AG20443 (cell line): ENCODE measurements at places on chromosomes 6 and 20.

DNA sequence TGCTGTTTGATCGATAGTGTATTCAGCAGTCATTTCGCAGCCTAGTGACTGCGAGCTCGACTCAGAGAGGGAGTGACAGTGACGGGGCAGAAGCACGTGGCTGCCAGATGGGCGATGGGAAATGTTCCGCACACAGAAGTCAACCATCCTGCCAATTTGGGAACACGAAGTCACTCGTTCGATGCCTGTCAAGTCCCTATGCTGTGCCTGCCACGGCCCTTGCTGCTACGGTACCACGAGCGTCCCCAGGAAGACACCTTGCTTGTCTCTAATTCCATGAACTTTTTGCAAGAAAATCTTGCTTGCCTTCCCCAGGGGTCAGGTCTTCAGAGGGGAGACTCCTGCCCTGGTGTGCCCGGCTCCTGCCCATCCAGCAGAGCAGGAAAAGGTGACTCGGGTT lies 17.0 kb upstream of the STX16 start:
- no peak for DNase-seq

- no peak for DNase-seq
Measured at GRCh38 chr6:76506808-76507207, 434.3 kb upstream of the IMPG1 start.

GRCh38 chr6:41153451-41153850 lies 696 bp downstream of the TREML1 start:
- no peak for DNase-seq

GRCh38 chr20:31543966-31544598 lies 29.8 kb downstream of the HM13 start:
- peak; percentile 94 for DNase-seq

GRCh38 chr6:139291813-139292619 lies at the start of gene TXLNB:
Gene TXLNB, minus strand, starts transcription at chr6:139291998. Its CDS starts 3,099 bp downstream, at chr6:139288899.
- peak; percentile 57 for DNase-seq

DNA sequence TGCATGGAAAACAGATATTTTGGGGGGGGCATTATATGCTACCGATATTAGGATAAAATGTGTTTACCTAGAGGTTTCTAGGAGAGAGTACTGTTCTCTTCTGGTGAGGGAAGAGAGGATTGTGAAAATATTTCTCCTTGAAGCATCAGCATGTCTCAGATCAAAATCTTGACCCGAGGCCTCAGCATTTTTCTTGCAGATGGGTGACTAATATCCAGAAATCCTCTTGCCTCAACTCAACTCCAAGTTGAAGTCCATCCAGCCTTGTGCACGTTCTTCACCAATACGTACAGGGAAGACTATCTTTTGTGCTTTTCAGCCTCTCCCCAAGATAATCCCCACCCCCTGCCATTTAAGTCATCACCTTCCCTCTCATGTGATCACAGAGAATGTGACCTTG lies 59.5 kb downstream of the PRND start:
- peak; percentile 53 for DNase-seq

- peak; percentile 90 for DNase-seq
Measured at GRCh38 chr20:59571551-59572314, 32.6 kb upstream of the PHACTR3 start.

DNA sequence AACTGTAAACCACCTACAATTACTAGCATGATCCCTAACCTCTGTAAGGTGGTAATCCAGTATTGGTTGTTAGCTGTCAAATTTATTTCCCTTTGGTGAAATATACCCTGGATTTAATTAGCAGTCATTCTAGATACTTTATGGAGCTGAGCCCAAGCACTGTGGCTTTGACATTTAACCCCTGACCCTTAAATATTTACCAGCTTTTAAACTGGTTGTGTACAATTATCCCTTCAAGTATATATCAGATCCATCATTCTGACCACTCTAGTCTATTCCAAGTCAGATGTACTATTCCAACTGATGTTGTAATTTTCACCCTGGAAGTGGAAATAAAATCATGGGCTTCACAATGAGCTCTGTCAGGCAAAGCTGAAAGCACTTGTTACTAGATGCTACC lies 229.6 kb downstream of the FOXC1 start:
- no peak for DNase-seq

DNA sequence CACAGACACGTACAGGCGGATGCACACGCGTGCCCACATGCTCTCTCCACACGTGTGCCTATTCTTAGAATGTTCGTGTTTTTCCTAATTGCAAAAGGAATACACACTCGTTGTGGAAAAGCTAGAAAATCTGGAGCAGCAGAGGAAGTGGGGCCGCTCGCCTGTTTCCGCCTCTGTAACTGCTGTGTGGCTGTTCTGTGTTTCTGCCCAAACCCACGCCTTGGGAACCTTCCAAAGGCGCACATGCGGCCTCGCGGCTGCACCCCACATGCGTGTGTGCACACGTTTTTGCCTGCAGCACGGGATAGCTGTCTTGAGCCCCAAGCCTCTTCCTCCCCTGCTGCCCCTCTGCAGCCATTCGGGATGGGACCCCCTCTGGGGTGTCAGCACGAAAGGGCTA lies 12.2 kb downstream of the SLC17A9 start:
- no peak for DNase-seq
